Activated CD8-positive, alpha-beta T cell treated with anti-CD3 and anti-CD28 coated beads, Interleukin-2, amount 10 ng/mL, durations not matched to agents 7 days and 5 days (primary cell): ENCODE measurements at places on chromosomes 2 and 18. TPM values are rescaled to one million over a fixed set of nuclear protein-coding genes. Genes with fewer than 3 reads are reported as not detected.

DNA sequence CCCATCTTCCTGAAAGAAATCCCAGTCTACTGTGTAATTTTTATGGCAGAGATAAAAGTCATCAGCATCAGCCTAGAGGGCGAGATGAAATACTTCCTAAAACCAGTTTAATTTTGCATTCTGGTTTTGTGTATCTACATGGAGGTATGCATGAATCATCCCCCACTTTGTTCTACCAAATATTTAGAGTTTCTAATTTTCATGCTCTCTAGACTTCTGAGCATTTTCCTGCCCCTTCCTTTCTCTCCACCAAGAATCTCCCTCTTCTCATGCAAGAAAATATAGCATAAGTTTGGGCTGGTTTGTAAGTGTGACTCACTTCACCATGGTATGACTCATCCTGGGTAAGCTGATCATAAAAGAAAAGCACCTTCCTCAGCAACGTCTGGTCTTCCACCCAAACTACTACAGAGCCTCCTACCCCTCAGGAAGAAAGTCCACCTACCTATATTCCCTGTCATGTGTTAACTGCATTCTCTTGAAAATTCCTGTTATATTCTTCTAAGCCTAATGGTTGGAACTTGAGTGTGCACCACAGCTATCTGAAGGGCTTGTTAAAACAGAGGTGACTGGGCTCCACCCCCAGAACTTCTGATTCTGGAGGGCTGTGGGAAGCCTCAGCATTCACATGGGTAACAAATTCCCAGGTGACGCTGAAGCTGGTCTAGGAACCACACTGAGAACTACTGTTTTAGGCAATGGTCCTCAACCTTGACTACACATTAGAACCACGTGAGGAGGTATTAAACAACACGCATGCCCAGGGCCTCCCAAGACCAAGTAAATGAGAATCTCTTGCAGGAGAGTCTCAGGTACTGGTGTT, 37.4 kb upstream of the RAPGEF4 start:
- H3K27ac ChIP-seq, result no peak overlapping the region
- DNase-seq, result peak; percentile 22
- H3K4me3 ChIP-seq, result no peak overlapping the region
- H3K4me1 ChIP-seq, result peaks cover 22% of the 10 kb centered on the region
- H3K27me3 ChIP-seq, result no peaks in the 10 kb centered on the region

- peaks cover 15% of the 10 kb centered on the region for H3K36me3 ChIP-seq
- H3K27me3 ChIP-seq, result no peaks in the 10 kb centered on the region
- no peak for DNase-seq
- H3K4me3 ChIP-seq, result no peak overlapping the region
- peaks cover 22% of the 10 kb centered on the region for H3K4me1 ChIP-seq
- H3K27ac ChIP-seq, result peak overlapping the region; percentile 71
These were observed 6.7 kb downstream of the SLC66A2 start for GRCh38 chr18:79944746-79945117.

TTR gene
- total RNA-seq, result not detected

DNA sequence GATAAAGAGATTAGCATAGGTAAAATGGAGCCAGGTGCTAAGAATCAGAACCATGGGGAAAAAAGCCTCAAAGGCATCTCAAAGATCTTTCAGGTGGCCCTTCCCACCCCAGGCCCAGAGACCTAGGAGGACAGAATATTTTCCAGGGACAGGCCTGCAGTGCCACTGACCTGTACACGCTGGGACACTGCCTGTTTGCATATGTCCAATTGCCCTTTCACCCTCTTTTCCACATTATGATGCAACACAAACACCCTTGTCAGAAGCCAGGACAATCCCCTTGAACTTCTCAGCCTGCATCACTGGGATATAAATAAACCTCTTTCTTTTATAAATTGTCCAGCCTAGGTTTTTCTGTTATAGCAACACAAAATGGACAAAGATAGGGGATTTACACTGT, 419.1 kb downstream of the TRIB2 start:
- DNase-seq, result no peak
- H3K27ac ChIP-seq, result no peak overlapping the region
- H3K4me1 ChIP-seq, result no peaks in the 10 kb centered on the region
- H3K27me3 ChIP-seq, result no peaks in the 10 kb centered on the region

FBXO41 gene
- 32.3 TPM for total RNA-seq

SCYGR6 gene
- total RNA-seq, result not detected

- DNase-seq, result no peak
- H3K27ac ChIP-seq, result peak overlapping the region; percentile 75
- no peaks in the 10 kb centered on the region for H3K36me3 ChIP-seq
- H3K27me3 ChIP-seq, result peaks cover 4% of the 10 kb centered on the region
- H3K4me3 ChIP-seq, result peak overlapping the region; percentile 81
These were observed 114.8 kb upstream of the SERTAD2 start for GRCh38 chr2:64768491-64769005.

GRCh38 chr2:209579230-209579749, 155.4 kb downstream of the MAP2 start:
- H3K27ac ChIP-seq, result no peak overlapping the region
- H3K4me1 ChIP-seq, result peaks cover 5% of the 10 kb centered on the region
- H3K4me3 ChIP-seq, result peak overlapping the region; percentile 37
- H3K36me3 ChIP-seq, result no peaks in the 10 kb centered on the region

DNA sequence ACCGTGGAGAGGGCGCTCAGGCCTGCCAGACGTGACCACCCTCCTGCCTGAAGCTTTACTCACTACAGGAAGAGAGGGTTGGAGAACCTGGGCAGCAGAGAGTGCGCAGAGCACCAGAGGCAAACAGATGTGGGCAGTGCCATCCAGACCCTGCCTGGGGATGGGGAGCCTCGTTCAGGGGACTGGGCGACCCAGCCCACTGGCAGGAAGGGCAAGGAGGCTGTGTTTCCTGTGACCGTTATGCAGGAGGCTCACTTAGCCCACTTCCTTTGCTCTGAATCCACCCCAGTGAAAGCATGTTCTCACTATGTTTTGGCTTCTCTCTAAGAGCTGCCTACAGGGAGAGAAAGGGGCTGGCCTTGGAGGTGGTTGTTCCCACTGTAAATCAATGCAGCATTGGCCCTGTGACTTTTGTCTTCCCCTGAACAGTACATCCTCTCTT, 23.0 kb upstream of the ACKR3 start:
- H3K4me1 ChIP-seq, result peaks cover 90% of the 10 kb centered on the region
- H3K36me3 ChIP-seq, result peaks cover 68% of the 10 kb centered on the region
- H3K27me3 ChIP-seq, result no peaks in the 10 kb centered on the region
- H3K27ac ChIP-seq, result peak overlapping the region; percentile 90
- peak overlapping the region; percentile 75 for H3K4me3 ChIP-seq
- DNase-seq, result peak; percentile 74

SLC38A11 gene
- not detected for total RNA-seq

DNA sequence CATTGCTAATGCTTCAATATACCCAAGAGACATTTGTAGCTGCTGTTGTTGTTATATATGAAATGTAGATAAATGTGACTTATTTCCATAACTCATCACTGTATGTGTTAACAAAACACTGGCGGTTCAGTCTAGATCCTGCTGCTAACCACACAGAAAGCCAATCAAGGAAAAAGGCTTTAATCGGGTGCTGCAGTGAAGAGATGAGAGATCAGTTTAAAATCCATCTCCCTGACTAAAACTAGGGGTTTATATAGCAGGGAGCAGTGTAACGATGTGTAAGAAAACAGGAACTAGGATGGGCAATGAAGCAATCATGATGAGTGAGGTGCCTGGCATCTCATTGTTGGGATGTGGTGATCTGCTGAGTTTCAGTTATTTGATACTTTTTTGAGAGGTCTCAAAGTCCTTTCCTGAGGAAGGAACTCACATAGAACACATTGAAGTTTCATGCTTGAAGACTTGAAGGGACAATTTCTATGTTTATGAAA, 677.7 kb upstream of the CDH7 start:
- H3K27ac ChIP-seq, result no peak overlapping the region
- H3K4me1 ChIP-seq, result no peaks in the 10 kb centered on the region
- H3K4me3 ChIP-seq, result no peak overlapping the region
- no peaks in the 10 kb centered on the region for H3K27me3 ChIP-seq

ANKRD62 gene
- total RNA-seq, result not detected

NEU2 gene
- total RNA-seq, result not detected

DNA sequence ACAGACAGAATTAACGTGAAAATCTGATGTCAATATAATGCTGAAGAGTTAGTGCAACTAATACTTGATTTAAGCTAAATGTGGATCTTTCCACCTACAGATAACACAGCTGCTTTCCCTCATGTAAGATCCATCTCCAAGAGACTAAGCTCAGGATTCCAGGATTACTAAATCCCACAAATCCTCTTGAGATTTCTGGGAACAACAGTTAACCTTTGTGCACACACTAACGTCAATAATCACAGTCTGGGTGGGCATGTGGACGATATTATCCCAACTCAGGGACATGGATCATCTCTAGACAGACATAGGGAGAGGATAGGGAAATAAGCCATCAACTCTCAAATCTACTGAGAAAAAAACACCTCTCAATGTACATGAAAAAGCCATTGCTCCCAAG, 432.6 kb downstream of the SATB2 start:
- H3K4me1 ChIP-seq, result no peaks in the 10 kb centered on the region
- H3K27ac ChIP-seq, result no peak overlapping the region
- no peaks in the 10 kb centered on the region for H3K27me3 ChIP-seq

DNA sequence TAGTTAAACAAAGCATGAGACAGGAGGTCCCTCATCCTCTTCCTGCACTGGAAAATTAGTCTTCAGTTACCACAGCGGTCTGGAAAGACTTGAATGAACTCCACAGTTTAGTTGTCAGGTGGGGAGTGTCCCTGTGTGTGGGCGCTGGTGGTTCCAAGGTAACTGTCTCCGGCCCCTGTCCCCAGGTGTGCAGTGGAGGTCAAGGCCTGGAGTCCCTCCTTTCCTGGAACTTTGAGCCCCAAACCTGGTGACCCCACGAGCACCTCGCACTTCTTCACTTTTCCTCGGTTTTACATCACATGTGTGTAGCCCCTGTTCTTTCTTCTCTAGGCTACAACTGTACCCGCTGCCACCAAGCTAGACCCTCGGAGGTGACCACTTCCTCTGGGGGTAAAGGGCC, 28.0 kb upstream of the INHBB start:
- no peaks in the 10 kb centered on the region for H3K27me3 ChIP-seq
- H3K27ac ChIP-seq, result no peak overlapping the region
- no peaks in the 10 kb centered on the region for H3K36me3 ChIP-seq
- H3K4me1 ChIP-seq, result peaks cover 41% of the 10 kb centered on the region
- no peak overlapping the region for H3K4me3 ChIP-seq
- DNase-seq, result no peak

- H3K4me3 ChIP-seq, result no peak overlapping the region
- no peaks in the 10 kb centered on the region for H3K27me3 ChIP-seq
- no peak overlapping the region for H3K27ac ChIP-seq
- H3K4me1 ChIP-seq, result peaks cover 14% of the 10 kb centered on the region
These were observed 63.4 kb upstream of the PEX13 start for GRCh38 chr2:60954139-60954538.

DNA sequence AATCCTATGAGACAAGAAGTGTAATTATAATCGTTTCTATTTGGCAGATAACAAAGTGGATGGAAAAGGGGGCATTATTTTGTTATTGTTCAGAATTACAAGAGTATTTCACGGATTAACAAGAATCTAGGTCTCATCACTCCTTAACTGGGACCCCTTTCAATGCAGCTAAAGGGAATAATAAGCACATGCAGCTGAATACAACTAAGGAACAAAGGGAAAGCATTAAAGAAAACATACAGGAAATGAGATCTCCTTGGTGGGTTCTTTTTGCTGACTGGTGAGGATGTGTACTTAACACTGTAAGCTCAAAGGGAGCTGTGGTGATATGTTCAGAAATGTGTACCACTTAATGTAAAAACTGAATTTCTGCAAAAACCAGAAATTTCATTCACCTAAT, 140.5 kb upstream of the WDSUB1 start:
- no peak overlapping the region for H3K27ac ChIP-seq
- H3K36me3 ChIP-seq, result no peaks in the 10 kb centered on the region
- no peak overlapping the region for H3K4me3 ChIP-seq
- H3K4me1 ChIP-seq, result peaks cover 8% of the 10 kb centered on the region
- no peak for DNase-seq

DNA sequence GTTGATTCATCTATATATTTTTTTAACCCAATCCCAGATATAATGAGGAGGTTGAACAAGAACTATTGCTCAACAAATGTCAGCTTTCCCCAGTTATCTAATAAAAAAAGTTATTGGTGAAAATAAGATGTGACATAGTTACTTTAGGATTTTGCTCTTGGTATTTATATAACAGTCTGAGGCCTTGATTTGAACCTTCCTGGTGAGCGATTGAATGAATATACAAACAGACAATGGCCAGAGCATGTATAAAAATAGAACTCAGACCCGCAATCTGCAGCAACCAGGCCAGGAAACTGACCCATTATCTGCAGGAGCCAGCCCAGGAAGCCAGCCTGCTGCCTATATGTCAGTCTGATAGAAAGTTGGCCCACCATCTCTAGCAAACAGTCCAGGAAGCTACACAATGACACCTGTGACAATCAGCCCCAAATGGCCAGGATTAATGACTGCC, 81.6 kb downstream of the HS6ST1 start:
- no peaks in the 10 kb centered on the region for H3K4me1 ChIP-seq
- no peak overlapping the region for H3K4me3 ChIP-seq
- no peaks in the 10 kb centered on the region for H3K36me3 ChIP-seq
- H3K27me3 ChIP-seq, result peaks cover 6% of the 10 kb centered on the region
- DNase-seq, result no peak
- no peak overlapping the region for H3K27ac ChIP-seq

- peaks cover 26% of the 10 kb centered on the region for H3K36me3 ChIP-seq
- H3K27me3 ChIP-seq, result no peaks in the 10 kb centered on the region
- no peaks in the 10 kb centered on the region for H3K4me1 ChIP-seq
- H3K4me3 ChIP-seq, result no peak overlapping the region
These were observed 45.2 kb downstream of the BOLA3 start for GRCh38 chr2:74102516-74102915.

DNA sequence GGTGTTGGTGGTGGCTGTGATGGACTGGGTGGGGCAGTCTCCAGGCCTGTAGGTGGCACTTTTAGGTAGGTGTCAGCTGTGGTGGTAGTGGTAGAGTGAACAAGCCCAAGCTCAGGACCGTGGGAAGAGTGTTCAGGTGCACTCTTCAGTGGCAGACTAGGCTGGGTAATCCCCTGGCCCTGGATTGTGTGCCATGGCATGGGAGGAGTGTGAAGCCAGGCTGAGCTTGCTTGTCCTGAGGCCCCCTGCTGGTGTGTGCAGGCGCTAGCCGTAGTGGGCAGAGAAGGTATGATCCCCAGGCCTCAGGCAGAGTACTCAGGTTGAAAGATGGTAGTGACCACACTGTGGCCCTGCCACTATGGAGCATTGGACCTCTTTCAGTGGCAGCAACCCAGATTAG, 850.3 kb downstream of the DSC3 start:
- H3K36me3 ChIP-seq, result no peaks in the 10 kb centered on the region
- DNase-seq, result no peak
- no peaks in the 10 kb centered on the region for H3K27me3 ChIP-seq
- H3K4me3 ChIP-seq, result no peak overlapping the region
- H3K4me1 ChIP-seq, result no peaks in the 10 kb centered on the region

FOSL2 gene
- total RNA-seq, result 40.9 TPM

YIPF4 gene
- 29.2 TPM for total RNA-seq

NETO1 gene
- total RNA-seq, result not detected

DNA sequence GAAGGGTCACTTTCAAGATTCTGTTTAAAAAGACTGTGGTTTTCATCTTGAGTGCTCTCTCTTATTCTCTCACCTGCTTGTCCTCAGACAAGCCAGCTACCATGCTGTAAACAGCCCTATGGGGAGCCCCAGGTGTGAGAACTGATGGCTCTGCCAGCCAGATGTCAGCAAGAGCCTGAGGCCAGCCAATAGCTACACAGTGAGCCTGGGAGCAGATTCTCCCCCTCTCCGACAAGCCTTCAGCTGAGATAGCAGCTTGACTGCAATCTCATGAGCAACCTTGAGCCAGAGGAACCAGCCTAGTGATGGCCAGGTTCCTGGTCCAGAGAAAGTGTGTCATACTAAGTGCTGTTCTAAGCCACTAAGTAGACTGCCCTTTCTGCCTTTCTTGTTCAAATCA, 272.1 kb downstream of the NAPG start:
- H3K27ac ChIP-seq, result no peak overlapping the region
- H3K4me1 ChIP-seq, result no peaks in the 10 kb centered on the region
- no peak overlapping the region for H3K4me3 ChIP-seq
- H3K27me3 ChIP-seq, result peaks cover 5% of the 10 kb centered on the region

LINC00305 gene
- total RNA-seq, result not detected
